ENCODE measurements at places on chromosomes 11 and 22.

DNA sequence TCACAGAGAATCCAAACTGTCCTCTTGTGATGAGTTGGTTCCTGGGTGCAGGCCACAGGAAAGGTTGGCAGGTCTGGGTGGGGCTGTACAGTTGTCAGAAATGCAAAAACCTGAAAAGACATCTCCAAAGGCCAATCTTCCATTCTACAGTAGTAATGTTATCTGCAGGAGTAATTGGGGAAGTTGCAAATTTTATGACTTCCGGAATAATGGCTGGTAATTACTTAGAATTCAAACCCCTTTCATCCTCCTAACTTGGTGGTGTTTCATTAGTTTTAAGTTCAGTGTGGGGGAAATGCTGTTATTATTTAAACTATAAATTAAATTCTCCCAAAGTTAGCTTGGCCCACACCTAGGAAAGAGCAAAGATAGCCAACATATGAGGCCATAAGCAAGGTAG, 64.7 kb upstream of the FAT3 start:
- no peak for DNase-seq

- peak; percentile 66 for DNase-seq
Measured at GRCh38 chr11:63829823-63830489, 9.0 kb upstream of the MARK2 start.

GRCh38 chr11:130909650-130910049, 6.6 kb downstream of the SNX19 start:
- no peak for DNase-seq

DNA sequence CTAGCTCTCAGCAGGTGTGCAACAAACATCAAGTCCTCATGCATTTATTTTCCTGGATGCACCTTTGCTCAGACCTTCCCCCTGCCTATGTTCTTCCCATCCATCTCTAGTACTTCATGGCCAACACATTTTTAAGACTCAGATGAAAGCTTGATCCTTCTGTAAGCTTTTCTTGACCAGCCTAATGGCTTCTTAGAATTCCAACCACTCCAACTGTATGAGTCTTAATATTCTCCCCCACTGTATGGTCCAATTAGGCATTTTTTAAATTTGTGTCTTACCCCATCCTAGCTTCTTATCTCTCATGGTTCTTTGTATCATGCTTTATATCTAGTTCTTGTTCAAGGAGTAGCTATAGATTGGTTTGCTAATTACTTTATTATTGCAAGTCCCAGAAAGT, 44.8 kb downstream of the TENM4 start:
- no peak for DNase-seq

GRCh38 chr11:16587670-16588069, 150.8 kb upstream of the C11orf58 start:
- no peak for DNase-seq

DNA sequence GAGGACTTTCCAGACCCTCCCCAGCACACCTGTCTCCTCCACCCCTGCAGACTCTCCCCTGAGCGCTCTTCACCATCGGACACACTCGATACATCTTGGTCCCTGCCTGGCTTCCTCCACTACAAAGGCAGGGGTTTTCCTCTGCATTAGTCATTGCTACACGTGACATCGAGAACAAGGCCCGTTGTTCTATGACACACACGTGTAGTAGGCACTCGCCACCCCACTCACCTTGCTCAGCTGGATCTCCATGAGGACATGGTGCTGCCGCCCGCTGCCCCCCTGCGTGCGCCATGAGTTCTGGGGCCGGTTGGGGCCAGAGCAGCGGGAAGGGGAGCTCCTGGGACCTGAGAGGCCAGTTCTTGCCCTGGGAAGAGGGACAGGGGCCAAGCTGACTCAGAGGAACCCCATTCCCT, 16.7 kb downstream of the ATG2A start:
- no peak for DNase-seq

DNA sequence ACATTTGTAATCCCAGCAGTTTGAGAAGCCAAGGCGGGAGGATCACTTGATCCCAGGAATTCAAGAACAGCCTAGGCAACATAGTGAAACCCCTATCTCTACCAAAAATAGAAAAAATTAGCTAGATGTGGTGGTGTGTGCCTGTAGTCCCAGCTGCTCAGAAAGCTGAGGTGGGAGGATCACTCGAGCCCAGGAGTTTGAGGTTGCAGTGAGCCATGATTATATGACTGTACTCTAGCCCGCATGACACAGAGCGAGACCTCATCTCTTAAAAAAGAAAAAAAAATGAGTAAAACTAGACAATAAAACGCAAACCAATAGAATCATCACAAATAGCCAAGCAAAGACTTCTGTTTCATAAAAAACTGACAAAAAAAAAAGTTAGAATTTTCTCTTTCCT, 21.8 kb downstream of the NUCB2 start:
- DNase-seq, result no peak

- no peak for DNase-seq
Measured at GRCh38 chr11:33690290-33691065, 10.1 kb downstream of the C11orf91 start.

DNA sequence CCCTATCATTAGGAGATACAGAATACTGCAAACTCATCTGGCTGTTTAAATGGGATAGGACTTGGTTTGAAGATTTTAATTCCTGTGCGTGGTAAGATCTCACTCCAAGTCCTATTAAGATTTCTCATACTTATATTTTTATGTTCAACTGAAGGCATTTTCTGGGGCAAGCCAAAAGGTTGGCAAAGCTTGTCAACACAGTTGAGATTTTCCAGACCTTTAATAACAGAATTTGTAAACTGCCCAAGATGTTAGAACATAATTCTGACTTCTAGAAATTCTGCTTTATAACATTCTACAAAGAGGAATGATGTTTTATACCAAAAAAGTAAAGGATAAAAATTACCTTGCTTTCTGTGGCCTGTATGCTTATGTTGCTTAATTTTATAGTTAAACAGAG, 30.8 kb upstream of the OR52M1 start:
- no peak for DNase-seq

DNA sequence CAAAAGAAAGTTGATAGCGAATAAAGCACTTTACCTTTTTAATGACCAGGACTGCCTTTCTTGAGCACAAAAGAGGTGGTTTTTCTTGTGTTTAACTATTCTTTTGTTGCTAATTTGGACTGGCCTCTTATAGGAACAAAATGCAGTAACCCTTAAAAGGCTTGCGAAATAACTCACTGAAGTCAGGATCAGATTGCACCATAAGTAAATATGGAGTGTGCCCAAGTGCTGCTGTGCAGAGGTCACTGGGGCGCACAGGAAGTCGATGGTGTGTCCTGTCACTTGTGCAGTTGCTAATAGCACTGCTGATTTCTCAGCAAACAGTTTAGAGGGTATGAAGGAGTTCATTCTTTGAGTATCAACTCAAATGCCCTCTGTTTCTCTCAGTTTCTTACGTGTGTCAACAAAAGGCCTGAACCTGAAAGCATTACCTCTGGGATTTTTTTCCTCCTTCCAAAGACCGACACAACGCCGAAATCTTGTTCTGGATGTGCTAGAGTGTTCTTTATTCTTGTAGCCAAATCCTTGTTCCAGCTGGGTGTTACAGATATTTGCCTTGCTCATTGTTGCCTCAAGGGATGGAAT, 71.3 kb downstream of the ATXN10 start:
- DNase-seq, result peak; percentile 56

DNA sequence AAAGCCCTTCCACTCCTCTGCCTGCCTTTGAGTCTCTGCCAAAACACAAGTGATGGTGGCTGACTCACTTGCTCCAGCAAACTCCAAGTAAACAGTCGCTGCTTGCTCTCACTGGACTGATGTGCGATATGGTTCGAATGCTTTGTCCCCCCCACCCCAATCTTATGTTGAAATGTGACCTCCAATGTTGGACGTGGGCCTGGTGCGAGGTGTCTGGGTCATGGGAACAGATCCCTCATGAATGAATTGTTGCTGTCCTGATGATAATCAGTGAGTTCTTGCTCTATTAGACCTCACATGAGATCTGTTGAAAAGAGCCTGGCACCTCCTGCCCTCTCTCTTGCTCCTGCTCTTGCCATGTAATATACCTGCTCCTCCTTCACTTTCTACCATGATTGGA, 747.9 kb downstream of the OPCML start:
- no peak for DNase-seq

- DNase-seq, result no peak
Measured at GRCh38 chr11:18243783-18244362, 4.6 kb downstream of the SAA2 start.

GRCh38 chr11:9672918-9673317, 9.0 kb downstream of the SWAP70 start:
- DNase-seq, result no peak

- DNase-seq, result no peak
Measured at GRCh38 chr22:35126993-35127392, 61.0 kb downstream of the ISX start.

DNA sequence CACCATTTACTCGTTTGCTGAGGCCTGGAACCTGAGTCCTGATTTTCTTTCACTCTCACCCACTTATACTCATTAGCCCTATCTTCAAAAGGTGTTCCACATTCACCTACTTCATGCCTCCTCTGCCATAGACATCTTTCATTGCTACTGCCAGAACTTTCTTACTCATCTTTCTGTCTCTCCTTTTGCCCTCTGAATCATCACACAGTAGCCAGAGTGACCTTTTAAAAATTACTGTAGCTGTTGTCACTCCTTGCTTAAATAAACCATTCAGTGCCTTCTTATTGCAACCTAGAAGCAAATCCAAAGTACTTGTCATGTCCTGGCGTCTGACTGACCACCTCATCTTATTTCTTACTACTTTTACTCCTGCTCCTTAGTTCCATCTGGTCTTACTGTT, 38.2 kb downstream of the ATXN10 start:
- no peak for DNase-seq

DNA sequence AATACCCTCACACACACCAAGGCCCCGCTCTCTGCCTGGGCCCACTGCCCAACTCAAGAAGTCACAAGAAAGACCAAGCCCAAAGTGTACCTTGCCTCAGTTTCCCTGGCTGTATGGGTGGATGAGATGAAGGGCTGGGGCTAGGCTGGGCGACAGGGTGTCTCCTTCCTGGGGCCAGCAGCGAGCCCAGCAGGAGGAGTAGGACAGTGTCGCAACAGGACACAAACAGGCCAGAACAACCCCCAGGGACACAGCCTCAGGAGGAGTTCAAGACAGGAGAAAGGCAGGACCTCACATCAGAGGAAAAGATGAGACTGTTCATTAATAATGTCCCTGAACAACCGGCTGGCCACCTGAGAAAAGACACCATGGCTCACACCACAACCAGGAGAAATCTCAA, 13.3 kb downstream of the CSNK1E start:
- no peak for DNase-seq

- DNase-seq, result no peak
Measured at GRCh38 chr22:26781596-26781995, 124.2 kb downstream of the MIAT start.

GRCh38 chr22:45131749-45132148, 32.0 kb upstream of the NUP50 start:
- no peak for DNase-seq

Data from HuH-7.5 (cell line).